GM12891 (cell line): ENCODE measurements at places on chromosomes 7 and 10.

DNA sequence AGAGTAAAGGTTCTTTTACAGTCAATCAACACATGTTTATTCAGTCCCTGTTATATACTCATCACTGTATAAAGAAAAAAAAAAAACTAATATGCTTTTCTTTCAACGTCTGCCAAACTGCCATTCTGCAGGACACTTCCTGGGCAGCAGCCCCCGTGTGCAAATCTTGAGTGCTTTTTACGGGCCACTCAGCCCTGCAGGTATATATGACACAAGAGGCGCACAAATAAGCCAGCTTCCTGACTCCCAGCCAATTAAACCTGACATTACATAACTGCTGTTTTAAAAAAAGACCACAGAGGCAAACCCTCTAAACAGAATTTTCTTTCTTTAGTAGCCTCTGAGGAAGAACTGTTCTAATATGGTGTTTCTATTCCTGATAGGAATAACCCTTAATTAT lies 263.0 kb upstream of the NEBL start:
- no peak for DNase-seq

- DNase-seq: no peak
These were observed 128.5 kb downstream of the ANKRD7 start for GRCh38 chr7:118352867-118353453.

DNA sequence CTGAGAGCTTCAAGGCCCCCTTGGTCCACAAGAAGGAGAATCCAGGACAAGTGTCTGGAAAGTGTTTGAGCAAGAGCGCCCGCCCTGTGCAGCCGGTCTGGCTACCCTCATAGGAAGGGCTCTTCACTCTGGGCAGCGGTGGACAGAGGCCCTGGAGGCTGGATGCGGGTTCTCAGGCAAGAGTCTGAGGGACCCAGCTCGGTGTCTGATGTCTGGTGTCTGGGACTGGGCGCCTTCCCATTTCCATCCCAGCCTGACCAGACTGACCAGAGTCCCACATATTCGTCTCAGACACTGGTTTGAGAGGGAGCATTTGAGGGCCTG lies 59.8 kb downstream of the HK1 start:
- DNase-seq: no peak

DNA sequence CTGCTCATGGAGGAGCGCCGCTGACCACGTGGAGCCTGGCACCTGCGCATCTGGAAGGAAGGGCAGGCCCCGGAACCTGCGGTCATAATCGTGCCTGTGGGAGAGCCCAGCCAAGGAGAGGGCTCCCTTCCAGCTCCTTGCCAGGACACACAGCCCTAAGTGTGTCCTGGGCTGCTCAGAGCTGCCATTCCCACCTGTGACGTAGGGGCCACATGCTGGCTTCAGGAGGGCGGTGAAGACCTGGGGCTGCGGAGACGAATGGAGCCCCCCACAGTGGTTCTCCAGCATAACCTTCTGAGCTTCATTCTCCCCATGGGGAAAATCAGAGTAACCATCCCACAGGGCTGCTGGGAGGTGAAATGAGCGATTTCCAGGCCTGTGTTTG lies 127.6 kb upstream of the CHST15 start:
- no peak for DNase-seq

GRCh38 chr10:14036233-14036632 lies 294.5 kb downstream of the FRMD4A start:
- no peak for DNase-seq

GRCh38 chr7:149664666-149665065 lies 108.7 kb downstream of the ZNF467 start:
- no peak for DNase-seq

DNA sequence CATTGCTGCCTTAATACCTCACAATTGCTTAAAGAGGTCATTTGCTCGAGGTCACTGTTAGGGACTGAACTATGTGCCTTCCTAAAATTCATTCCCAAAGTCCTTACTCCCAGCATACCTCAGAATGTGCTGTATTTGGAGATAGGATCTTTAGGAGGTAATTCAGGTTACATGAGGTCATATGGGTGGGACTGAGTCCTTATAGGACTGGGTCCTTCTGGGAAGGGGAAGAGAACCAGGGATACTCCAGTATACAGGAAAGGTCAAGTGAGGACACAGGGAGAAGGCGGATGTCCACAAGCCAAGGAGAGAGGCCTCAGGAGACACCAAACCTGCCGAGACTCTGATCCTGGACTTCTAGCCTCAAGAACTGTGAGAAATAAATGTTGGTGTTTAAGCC lies 253.3 kb downstream of the PRPF18 start:
- no peak for DNase-seq

- no peak for DNase-seq
These were observed 5.4 kb downstream of the HNRNPA2B1 start for GRCh38 chr7:26195182-26195581.

GRCh38 chr10:12353399-12354242 lies 4.3 kb downstream of the CAMK1D start:
- DNase-seq: no peak

GRCh38 chr7:27424749-27425148 lies 182.1 kb downstream of the EVX1 start:
- DNase-seq: no peak

GRCh38 chr7:105775580-105775979 lies 100.8 kb downstream of the ATXN7L1 start:
- no peak for DNase-seq

- DNase-seq: peak; percentile 51
These were observed at the start of gene EFCAB10 for GRCh38 chr7:105581066-105581811. Gene EFCAB10 (minus strand): TSS chr7:105581493. CDS start chr7:105581463, 30 bp downstream.

GRCh38 chr10:78950656-78951587 lies 117.8 kb upstream of the ZMIZ1 start:
- no peak for DNase-seq

GRCh38 chr10:128833671-128834070 lies 633.4 kb upstream of the MGMT start:
- no peak for DNase-seq

DNA sequence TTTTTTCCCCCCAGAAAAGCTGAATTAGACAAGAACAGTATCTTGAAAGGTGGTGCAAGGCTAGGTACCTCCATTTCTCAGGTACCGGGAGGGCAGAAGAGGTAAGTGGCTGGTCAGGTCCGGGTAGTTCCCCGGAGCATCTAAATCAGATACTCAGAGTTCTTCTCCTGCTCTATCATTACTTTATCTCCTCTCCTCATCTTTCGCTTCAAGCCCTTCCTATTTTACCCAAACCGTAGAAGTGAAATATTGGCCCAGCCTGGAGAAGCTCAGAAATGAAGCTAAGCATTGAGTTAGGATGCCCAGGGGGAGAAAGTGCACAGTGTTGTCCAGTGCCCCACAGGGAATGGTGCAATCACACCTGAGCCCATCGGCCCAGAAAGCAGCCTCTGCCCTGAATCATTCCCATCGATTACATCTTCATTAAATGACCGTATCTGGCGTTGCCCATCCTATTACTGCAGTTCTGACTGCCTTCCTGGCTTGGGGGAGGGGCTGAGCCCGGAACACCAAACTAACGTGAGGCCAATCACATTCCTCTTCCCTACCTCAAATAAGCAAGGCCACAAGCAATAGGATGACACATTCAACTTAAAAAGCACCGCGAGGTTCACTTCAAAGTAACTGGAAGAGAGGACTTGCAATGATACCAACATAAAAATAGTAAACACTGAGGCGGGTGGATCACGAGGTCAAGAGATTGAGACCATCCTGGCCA lies 116.5 kb downstream of the PRPF18 start:
- DNase-seq: no peak

- DNase-seq: no peak
These were observed 529 bp downstream of the HPS1 start for GRCh38 chr10:98446151-98446660.
